Aorta (tissue), 5 donors: ENCODE measurements at places on chromosomes 7 and 10. TPM values are rescaled to one million over a fixed set of nuclear protein-coding genes. Genes with fewer than 3 reads are reported as not detected.

GRCh38 chr7:23105086-23105643, 420 bp upstream of the KLHL7 start:
- no peak for DNase-seq

The COPG2 gene
- polyA plus RNA-seq, result 9.0 TPM

- DNase-seq, result peak; percentile 85
Observed at GRCh38 chr10:116272440-116273283, at the start of gene GFRA1. Gene GFRA1 (minus strand): TSS chr10:116273206. CDS start chr10:116272029, 1,177 bp downstream.

The CHAT gene
- not detected for polyA plus RNA-seq

DNA sequence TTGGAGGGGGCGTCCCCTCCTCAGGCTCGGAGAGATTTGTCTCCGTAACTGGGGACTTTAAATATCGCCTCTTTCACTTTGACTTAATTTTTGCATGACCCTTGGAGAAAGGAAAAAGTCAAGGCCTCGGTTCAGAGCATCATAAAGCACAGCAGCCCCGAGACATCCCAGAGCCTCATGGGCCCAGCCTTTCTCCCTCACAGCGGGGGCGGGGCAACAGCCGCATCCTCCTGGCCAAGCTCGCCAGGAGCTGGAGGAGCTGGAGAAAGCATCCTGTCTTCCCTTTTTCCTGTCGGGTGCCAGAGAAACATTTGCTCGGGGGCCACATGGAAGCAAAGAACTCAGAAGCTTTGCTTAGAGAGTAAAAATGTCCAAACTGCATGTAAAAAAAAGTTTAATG, 43.6 kb upstream of the DPYSL4 start:
- peak; percentile 17 for DNase-seq

The LRRC4 gene
- polyA plus RNA-seq, result 0.13 TPM

- no peak for DNase-seq
Observed at GRCh38 chr10:42380926-42381547, 257.3 kb downstream of the ZNF33B start.

DNA sequence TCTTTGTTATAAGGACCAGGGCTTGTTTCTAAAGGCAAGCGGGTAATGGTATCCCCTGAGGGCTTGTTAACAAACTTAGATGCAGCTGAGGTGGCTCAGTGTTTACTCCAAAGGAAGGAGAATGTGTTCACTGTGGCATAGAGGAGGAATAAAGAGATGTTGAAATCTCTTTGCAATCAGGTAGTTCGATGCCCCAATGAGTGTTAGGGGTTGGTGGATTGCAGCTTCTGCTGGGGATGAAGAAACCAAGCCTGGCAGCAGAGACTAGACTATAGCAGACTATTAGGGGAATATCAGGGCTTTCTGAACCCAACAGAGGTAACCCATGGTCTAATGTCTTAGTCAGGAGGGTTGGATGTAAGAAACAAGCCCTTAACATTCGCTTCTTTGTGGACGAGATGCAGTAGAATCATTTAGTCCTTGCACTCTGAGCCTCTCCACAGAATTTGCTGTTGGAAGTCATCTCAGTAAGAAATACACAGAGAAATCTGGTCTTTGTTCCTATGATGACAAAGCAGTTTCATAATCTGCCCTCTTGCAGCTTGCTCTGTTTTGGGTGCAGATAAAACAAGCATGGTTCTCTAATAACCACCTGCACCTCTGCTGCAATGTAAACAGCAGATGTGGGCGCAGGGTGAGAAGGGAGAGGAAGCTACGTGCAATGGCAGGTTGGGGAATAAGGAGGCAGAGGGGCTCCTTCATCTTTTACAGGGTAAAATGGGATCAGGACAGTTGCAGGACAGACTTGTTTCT, 108.6 kb downstream of the NRF1 start:
- DNase-seq, result no peak

- DNase-seq, result no peak
Observed at GRCh38 chr7:146575903-146576302, 459.3 kb downstream of the CNTNAP2 start.

The OR2AE1 gene
- polyA plus RNA-seq, result not detected

- no peak for DNase-seq
Observed at GRCh38 chr10:67770537-67770936, 67.5 kb downstream of the DNAJC12 start.

The IL6 gene
- polyA plus RNA-seq, result 8.9 TPM

GRCh38 chr10:104318810-104319741, 19.2 kb downstream of the ITPRIP start:
- no peak for DNase-seq

The FAM221A gene
- polyA plus RNA-seq, result 1.8 TPM

The RNLS gene
- polyA plus RNA-seq, result 9.6 TPM

GRCh38 chr7:34844936-34845665, 187.1 kb downstream of the NPSR1 start:
- DNase-seq, result no peak

- DNase-seq, result no peak
Observed at GRCh38 chr7:131131746-131132431, 195.8 kb upstream of the MKLN1 start.

GRCh38 chr7:65371468-65371867, 2.2 kb upstream of the ZNF92 start:
- DNase-seq, result no peak

- no peak for DNase-seq
Observed at GRCh38 chr7:89605362-89605761, 548.9 kb upstream of the STEAP1 start.

DNA sequence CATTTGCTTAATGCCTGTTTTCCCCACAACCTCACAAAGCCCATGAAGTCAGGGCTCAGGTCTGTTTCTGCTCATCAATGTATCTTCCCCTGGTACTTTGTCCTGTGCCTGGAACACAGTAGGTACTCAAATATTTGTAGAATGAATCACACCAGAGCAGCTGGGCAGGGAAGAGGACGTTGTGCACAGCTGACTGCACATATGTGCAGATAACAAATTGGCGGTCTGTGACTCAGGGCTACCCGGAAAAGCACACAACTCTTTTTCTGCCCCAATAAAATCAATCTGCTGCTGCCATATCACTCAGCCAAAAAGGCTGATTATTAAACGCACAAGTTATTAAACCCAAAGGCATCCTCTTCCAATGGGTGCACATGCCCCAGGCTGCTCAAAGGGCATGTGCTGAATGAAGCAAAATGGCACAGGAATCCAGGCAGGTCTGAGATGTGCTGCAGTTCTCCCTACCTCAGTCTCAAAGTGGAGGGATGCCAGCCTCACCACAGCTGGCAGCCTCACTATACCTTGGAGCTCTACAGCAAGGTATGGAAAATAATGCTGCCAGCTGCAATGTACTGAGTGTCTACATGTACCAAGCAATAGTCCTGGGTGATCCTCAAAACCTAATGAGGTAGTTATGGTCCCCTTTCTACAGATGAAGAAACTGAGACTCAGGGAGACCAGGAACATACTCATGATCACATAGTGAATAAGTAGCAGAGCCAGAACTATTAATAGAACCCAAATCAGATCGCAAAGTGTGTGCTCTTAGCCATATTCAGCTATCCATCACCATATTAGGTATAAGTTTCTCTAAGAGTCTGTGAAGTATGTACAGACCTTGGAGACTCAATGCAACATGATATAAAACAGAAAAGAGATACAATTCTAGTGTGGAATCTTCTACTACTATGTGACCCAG, 43.4 kb downstream of the SORBS1 start:
- no peak for DNase-seq

- no peak for DNase-seq
Observed at GRCh38 chr10:106557951-106558733, 606.4 kb downstream of the SORCS1 start.

GRCh38 chr7:38704751-38705150, 73.6 kb upstream of the AMPH start:
- no peak for DNase-seq

The MTURN gene
- polyA plus RNA-seq, result 110 TPM

The LRIT1 gene
- not detected for polyA plus RNA-seq

DNA sequence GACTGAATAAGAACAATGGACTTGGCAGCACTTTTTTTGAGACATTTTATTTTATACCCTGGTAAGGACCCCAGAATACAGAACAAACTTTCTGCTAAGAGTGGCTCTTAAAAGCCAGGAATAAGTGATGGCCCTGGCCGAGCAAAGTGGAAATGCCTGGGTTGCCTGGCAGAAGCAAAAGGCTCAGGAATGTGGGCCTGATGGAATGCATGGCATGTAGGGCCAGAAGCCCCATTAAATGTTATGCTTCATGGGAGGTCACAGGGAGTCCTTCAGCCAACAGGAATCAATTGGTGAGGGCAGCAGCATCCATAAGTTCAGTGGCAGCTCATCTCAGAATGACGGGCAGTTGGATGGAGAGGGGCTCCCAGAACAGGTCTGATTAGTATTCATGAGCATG, 301.5 kb upstream of the CACNA2D1 start:
- DNase-seq, result no peak

GRCh38 chr7:35991511-35992232, 161.4 kb upstream of the EEPD1 start:
- no peak for DNase-seq

DNA sequence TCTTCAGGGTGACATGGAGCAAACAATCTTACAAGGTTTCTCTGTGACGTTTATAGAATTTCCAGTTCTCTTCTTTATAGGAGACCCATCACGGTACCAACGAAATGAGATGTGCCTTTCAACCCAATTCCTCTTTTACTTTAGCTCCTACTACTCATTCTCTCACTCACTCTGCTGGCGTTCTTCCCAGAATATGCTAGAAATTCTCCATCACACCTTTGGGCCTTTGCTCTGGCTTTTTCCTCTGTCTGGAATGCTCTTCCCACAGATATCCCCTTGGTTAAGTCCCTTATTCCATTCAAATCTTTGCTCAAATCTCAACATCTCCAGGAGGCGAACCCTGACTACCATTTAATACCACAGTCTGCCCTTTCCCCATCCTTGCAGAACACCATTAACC, 39.0 kb downstream of the SEMA3C start:
- no peak for DNase-seq

The POLD2 gene
- polyA plus RNA-seq, result 93.1 TPM

The SUN3 gene
- not detected for polyA plus RNA-seq

DNA sequence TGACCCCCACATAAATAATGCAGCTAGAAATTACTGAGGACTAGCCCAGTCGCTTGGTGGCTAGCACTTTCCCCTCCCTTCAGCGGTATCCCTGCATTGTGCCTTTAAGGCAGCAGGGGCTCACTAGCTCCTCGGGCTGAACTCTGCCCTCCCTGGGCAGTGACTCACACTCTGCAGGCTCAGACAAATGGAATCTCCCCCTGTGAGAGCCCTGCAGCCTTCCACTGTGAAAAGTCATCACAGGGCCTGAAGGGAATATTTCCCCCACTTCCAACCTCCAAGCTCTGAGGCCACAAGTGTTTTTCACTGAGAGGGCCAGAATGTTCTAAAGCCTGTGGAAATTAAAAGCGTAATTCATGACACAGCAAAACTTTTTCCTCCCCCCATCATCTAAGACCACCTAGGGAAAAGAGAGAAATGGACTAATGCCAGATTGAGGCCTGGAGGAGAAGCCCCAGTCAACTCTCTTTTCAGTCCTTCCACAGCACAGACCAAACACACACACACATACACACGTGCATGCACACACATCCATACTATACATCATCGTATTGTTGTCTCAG, 93.6 kb upstream of the COL1A2 start:
- peak; percentile 93 for DNase-seq

The CALML5 gene
- polyA plus RNA-seq, result not detected

DNA sequence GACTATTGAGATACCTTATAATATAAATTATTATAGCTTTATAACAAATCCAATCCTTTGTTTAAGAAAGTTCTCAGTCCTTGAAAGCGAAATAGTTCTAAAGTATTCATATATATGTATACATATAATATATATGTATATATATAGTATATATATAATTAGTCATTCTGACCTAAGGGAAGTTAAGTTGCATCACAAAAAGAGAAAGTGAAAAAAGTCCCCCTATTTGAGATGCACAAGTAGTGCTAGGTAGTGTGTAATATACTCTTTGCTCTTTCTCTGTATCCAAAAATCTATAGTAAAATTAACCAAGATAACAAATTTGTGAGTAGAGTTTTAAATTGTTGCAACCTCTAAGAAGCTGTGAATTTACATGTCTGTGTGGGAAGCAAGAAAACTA, 13.3 kb upstream of the IFIT1B start:
- DNase-seq, result no peak

DNA sequence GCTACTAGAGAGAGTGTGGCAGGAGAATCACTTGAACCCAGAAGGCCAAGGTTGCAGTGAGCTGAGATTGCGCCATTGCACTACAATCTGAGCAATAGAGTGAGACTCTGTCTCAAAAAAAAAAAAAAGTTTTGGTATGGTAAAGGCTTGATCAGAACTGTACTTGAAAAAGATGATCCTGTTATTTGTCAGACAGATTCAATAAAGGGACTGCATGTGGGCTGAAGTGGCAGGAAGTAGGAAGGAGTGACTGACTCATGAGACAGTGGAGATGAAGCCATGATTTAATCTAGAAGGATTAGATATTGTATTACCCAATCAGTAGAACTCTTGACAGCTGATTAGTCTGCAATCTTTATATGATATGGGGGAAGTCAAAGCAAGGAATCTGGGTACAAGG, 2.7 kb upstream of the TMEM254 start:
- DNase-seq, result no peak

- DNase-seq, result no peak
Observed at GRCh38 chr7:28076423-28077200, 104.0 kb downstream of the JAZF1 start.

GRCh38 chr7:5584821-5585220, 161.2 kb upstream of the TNRC18 start:
- no peak for DNase-seq

DNA sequence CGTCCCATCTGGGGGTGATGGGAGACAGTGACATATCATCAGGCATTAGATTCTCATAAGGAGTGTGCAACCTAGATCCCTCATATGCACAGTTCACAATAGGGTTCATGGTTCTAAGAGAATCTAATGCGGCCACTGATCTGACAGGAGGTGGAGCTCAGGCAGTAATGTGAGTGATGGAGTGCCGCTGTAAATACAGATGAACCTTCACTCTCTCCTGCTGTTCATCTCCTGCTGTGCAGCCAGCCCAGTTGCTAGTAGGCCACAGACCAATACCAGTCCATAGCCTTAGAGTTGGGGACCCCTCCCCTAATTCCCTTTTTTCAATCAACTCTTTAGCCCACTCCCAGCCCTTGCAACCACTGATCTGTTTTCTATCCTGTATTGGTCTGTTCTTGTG, 581.1 kb upstream of the AUTS2 start:
- no peak for DNase-seq

DNA sequence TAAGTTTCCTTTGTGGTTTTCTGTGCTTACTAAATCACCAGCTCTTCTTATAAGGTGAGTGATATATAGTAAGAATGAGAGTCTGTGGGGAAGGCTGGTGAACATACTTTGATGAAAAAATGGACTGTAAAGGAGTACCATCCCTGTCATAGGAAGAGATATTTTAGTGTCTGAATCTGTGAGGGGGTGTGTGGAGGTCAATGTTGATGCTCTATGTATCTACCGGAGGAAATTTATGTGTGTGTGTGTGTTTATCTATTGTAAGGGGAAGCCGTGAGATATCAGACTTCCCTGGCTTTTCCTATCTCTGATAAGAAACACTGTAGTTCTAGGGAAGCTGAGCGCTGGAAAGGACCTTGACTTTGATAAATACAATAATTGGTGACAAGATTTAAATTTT, 179.0 kb downstream of the PCDH15 start:
- DNase-seq, result no peak

DNA sequence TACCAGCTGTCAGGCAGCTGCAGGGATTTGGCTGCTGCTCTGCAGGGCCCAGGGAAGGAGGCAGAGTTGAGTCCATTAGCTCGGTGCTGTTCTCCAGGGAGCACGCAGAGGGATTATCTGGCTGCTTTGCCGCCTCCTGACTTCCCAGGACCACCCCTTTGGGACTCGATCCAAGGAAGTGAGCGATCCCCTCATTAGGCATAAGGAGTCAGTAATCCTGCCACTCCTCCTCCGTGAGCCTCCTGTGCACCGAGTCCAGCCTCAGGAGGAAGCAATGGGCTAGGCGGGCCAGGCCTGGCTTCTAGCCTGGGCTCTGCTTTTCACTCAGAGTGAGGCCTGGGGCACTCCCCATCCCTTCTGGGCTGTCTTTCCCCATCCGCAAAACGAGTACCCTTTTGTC, 417.9 kb downstream of the RPS24 start:
- peak; percentile 57 for DNase-seq
